ENCODE measurements at places on chromosomes 6 and 20.

DNA sequence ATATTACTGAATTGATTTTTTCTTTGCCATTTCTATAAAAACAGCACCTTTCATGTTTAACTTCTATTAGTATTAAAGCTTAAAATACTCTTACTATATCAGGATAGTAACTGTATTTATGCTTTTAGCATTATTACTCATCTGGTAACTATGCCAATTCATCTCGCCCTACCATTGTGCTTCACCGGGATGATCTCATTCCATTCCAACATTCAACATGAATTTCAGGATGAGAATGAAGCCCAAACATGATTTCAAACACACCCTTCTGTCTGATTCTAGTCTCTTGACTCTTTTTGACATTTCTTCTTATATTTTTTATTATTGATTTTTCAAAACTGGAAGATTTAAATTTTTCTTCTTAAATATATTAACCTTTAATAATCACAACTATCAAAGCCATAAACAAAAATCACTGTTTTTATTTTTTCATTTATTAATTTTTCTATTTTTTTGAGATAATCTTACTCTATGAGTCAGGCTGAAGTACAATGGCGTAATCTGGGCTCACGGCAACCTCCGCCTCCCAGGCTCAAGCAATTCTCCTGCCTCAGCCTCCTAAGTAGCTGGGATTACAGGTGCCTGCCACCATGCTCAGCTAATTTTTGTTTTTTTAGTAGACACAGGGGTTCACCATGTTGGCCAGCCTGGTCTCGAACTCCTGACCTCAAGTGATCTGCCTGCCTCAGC, 46.7 kb downstream of the GJA1 start:
- H3K4me1 ChIP-seq: no peaks in the 10 kb centered on the region
- H3K36me3 ChIP-seq: no peaks in the 10 kb centered on the region
- no peak overlapping the region for H3K4me3 ChIP-seq
- peak overlapping the region; percentile 73 for H3K27ac ChIP-seq

DNA sequence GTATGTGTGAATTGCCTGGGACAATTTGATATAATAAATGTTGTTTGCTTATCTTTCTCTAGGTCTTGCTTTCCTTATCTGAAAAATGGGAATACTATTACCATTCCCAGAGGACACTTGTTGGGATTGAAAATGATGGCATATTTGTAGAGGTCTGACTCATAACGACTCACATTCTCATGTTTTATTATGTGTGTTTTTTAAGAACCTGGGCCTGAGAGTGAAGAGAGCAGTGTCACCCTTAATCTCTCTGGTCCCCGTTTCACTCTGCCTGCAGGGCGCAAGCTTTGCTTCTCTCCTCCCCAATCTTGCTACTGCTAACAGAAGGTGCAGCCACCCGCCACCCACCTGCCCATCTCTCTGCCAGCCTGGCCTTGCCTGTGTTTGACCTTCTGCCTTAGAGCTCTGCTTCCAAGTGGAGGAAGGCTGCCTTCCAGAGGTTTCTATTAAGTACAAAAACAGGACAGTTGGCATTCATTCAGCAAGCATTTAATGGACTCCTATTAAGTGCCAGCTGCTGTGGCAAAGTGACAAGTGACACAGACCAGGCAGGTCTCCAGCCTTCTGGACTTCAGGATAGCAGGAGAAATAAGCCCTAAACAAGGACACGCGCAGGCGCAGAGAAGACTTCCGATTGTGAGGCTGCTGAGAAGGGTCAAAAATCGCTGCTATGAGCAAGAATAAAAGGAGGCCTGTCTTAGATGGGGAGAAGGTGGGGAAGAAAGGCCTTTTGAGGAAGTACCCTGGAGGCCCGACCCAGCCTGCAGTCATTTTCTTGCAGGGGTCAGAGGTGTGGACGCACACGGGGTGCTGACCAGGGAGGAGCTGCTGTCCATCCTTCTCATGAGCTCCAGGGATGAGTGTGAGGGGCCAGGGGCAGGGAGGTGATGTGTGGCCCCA, 112.5 kb downstream of the JPH2 start:
- no peaks in the 10 kb centered on the region for H3K4me1 ChIP-seq
- no peaks in the 10 kb centered on the region for H3K27me3 ChIP-seq

- no peaks in the 10 kb centered on the region for H3K27me3 ChIP-seq
- no peaks in the 10 kb centered on the region for H3K36me3 ChIP-seq
- H3K4me3 ChIP-seq: no peak overlapping the region
- DNase-seq: peak; percentile 25
Observed at GRCh38 chr20:40497899-40498691, 190.9 kb downstream of the MAFB start.

- peak overlapping the region; percentile 55 for H3K4me3 ChIP-seq
- DNase-seq: no peak
- H3K36me3 ChIP-seq: no peaks in the 10 kb centered on the region
- H3K27ac ChIP-seq: no peak overlapping the region
- no peaks in the 10 kb centered on the region for H3K4me1 ChIP-seq
Observed at GRCh38 chr6:90413867-90414266, 117.2 kb upstream of the BACH2 start.

DNA sequence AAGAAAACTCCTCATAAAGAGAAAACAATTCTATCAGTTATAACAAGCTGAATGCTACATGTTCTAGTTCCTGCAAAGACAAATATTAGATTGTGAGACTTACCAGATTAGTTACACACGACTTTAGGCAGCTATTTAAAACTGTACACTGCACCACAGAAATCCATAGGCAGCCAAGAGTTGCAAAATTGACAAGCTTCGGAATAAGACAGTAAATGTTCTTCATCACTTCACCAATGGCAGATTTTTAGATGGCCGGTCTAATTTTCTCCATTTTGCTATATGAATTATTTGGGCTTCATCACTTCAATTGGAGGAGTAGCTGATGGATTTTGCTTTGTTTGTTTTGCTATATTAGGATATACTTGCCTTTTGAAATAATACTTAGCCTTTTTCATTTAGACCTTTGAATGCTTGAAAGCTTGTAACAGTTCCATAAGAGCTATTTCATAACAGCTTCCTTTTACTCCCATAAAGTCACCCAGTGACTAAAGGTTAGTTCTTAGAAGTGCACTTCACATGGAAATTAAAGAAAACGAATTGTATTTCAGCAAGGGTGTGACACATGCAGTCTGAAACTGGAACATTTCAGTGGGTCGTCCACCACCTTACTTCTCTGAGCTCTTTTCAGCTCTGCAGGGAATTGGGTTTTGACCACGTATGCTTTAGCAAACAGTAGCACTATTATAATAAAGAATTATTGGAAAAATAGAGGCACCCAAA, at the start of gene ROS1:
Gene ROS1 (minus strand): TSS at position 512 of the 723 bp plus-strand sequence. CDS start 286 bp downstream, at position 226.
- DNase-seq: no peak
- no peaks in the 10 kb centered on the region for H3K27me3 ChIP-seq
- no peaks in the 10 kb centered on the region for H3K4me1 ChIP-seq
- no peak within 1 kb of the TSS for H3K4me3 ChIP-seq

DNA sequence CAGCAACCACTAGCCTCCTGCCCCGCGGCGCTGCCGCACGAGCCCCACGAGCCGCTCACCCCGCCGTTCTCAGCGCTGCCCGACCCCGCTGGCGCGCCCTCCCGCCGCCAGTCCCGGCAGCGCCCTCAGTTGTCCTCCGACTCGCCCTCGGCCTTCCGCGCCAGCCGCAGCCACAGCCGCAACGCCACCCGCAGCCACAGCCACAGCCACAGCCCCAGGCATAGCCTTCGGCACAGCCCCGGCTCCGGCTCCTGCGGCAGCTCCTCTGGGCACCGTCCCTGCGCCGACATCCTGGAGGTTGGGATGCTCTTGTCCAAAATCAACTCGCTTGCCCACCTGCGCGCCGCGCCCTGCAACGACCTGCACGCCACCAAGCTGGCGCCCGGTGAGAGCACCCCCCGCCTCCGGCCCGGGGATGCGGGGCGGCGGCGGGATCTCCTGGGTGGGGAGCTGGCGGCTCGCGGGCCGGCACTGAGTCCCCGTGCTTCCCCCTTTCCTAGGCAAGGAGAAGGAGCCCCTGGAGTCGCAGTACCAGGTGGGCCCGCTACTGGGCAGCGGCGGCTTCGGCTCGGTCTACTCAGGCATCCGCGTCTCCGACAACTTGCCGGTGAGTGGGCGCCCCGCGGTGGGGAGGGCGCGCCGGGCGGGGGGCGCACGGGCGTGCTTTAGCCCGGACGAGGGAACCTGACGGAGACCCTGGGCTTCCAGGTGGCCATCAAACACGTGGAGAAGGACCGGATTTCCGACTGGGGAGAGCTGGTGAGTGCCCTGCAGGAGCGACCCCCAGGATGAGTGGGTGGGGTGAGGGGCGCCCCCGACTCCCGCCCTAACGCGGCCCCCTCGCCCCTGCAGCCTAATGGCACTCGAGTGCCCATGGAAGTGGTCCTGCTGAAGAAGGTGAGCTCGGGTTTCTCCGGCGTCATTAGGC, 585 bp downstream of the PIM1 start:
- peaks cover 25% of the 10 kb centered on the region for H3K36me3 ChIP-seq
- DNase-seq: no peak
- H3K27ac ChIP-seq: peak overlapping the region; percentile 98
- peaks cover 23% of the 10 kb centered on the region for H3K4me1 ChIP-seq
- no peaks in the 10 kb centered on the region for H3K27me3 ChIP-seq

DNA sequence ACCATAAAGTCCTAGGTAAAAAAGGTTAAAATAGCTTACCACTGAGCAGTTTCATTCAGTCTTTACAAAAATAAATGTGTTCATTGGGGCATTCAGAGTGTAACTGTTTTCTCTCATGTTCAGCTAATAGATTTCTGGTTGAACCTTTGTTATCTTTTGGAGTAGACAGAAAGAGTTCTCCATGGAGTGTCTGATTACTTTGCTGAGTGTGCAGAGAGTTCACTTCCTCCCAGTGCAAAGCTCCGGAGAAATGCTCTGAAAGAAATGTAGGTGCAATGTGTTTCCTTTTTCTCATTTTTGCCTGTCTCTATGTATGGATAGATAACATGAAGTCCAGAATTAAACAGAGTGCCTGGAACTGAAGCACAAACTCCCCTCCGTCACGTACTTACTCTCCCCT, 52.6 kb downstream of the JAG1 start:
- H3K36me3 ChIP-seq: no peaks in the 10 kb centered on the region
- H3K4me1 ChIP-seq: peaks cover 33% of the 10 kb centered on the region
- no peak overlapping the region for H3K4me3 ChIP-seq
- no peaks in the 10 kb centered on the region for H3K27me3 ChIP-seq

- H3K4me3 ChIP-seq: no peak overlapping the region
- no peak overlapping the region for H3K27ac ChIP-seq
- H3K27me3 ChIP-seq: no peaks in the 10 kb centered on the region
- DNase-seq: no peak
Observed at GRCh38 chr6:81084776-81085430, 667.6 kb downstream of the TENT5A start.

All from esophagus squamous epithelium (tissue), 5 donors.